Right atrium auricular region (tissue), 2 donors: ENCODE measurements at places on chromosomes 16 and 17.
A peak's percentile ranks its signal among the peaks of the same experiment; 100 is the strongest.

- no peak overlapping the region for H3K27ac ChIP-seq
- no peaks in the 10 kb centered on the region for H3K27me3 ChIP-seq
- peaks cover 27% of the 10 kb centered on the region for H3K36me3 ChIP-seq
- H3K4me1 ChIP-seq, result no peaks in the 10 kb centered on the region
- no peak for DNase-seq
- H3K4me3 ChIP-seq, result no peak overlapping the region
Measured at GRCh38 chr17:49832840-49833599, 14.8 kb downstream of the TAC4 start.

DNA sequence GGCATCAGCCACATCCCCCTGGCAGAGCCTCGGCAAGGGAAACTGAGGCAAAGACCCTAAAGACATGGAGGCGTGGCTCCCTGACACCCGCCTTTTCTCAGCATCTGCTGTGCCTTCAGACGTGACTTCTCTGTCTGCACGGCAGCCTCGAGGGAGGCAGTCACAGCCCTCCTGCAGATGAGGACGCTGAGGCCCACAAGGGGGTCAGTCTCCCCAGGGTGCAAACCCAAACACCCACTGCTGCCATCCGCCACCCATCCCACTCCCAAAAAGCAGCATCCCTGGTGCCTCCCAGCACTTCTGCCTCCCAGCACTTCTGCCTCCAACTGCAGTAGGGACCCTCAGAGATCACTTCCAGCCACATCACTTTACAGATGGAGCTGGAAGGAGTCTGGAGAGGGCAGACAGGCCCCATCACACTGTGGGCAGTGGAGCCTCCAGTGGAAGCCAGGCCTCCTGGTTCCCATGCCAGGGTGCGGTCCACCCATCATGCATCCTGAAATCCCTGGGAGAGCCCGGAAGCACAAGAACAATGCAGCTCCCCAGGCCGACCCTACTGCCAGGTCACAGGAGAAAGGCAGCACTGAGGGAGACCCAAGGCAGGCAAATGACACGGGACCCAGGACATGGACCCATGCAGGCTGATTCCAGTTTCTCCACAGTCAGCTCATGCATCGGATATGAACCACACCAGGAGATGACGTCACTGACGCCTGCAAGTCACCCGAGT, 23.8 kb downstream of the KDM8 start:
- H3K36me3 ChIP-seq, result peaks cover 5% of the 10 kb centered on the region
- no peak for DNase-seq
- no peak overlapping the region for H3K4me3 ChIP-seq
- no peaks in the 10 kb centered on the region for H3K4me1 ChIP-seq
- no peaks in the 10 kb centered on the region for H3K27me3 ChIP-seq
- no peak overlapping the region for H3K27ac ChIP-seq

DNA sequence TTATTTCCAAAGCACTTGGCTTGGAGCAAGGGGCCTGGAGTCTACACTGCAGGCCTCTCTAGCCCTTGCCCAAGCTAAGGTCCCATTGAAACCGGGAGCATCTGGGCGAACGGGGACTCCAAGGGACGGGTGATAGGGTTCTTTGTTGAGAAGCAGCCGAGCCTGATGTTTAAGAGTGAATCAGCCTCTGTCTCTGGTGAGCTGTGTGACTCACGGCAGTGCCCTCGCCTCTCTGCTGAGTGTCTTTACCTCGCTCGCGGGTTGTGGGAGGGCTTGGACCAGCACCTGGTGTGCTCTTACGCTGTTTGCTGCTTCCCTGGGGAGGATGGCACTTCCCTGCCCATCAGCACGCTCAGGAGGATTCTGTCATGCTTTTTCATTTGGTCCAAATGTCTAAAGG, 1.3 kb downstream of the HGS start:
- H3K36me3 ChIP-seq, result peaks cover 48% of the 10 kb centered on the region
- peak overlapping the region; percentile 75 for H3K27ac ChIP-seq
- no peaks in the 10 kb centered on the region for H3K27me3 ChIP-seq
- H3K4me1 ChIP-seq, result no peaks in the 10 kb centered on the region

DNA sequence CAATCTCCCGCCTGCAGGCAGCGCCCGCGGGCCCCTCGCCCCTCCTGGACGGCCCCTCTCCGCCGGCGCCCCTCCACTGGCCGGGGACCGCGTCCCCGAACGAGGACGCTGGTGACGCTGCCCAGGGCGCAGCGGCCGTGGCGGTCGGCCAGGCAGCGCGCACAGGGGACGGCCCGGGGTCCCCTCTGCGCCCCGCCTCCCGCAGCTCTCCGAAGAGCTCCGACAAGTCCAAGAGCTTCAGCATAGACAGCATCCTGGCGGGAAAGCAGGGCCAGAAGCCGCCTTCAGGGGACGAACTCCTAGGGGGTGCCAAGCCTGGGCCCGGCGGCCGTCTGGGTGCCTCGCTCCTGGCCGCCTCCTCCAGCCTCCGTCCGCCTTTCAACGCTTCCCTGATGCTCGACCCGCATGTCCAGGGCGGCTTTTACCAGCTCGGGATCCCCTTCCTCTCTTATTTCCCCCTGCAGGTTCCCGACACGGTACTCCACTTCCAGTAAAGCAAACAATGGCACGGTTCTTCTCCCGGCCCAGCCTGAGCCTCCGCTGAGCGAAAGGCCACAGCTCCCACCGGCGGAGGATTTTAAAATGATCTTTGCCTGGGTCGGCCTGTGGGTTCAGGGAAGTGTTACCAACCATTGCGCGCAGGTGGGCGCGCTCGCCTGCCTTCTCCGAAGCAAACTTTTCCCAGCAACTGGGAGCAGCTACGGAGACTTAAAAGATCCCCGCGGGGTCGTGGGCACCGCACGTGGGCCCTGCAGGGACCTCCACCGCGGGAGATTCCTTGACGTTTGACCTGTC, 1.1 kb downstream of the FOXL1 start:
- DNase-seq, result no peak
- peak overlapping the region; percentile 81 for H3K27ac ChIP-seq
- H3K27me3 ChIP-seq, result peaks cover 9% of the 10 kb centered on the region
- H3K36me3 ChIP-seq, result no peaks in the 10 kb centered on the region

DNA sequence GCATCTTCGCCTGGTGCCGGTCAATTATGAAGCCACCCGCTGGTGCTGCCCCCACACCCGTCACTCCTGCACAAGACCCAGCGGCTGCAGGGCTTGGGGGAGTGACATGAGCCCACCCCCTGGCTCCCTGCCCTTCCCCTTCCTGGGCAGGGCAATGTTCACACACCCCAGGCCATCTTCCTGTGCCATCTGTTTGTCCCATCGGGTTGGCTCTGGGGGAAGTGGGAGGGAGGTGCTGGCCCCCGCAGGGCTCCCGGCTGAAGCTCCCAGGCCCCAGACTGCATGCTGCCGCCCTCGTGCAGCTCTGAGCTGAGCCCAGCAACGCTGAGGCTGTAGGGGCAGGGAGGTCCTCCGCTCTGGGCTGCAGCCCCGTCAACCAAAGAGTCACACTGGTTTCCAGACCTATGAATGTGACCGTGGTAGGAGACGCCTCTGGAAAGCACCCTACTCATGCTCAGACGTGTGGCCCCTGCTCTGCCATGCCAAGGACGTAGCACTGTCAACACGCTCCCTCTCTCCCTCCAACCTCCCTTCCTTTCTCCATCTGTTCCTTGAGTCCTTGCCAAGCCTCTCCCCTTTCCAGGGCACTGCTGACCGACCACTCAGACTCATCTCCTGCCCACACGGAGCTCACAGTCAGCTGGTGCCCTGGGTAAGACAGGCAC, 140.4 kb downstream of the ENGASE start:
- H3K27ac ChIP-seq, result no peak overlapping the region
- no peaks in the 10 kb centered on the region for H3K36me3 ChIP-seq
- no peak for DNase-seq
- H3K4me1 ChIP-seq, result peaks cover 3% of the 10 kb centered on the region
- H3K27me3 ChIP-seq, result no peaks in the 10 kb centered on the region

GRCh38 chr17:19867329-19868078, at the start of gene ULK2:
Gene ULK2, minus strand, starts transcription at chr17:19867936. Its CDS starts 519 bp downstream, at chr17:19867417.
- H3K27ac ChIP-seq, result peak within 1 kb of the TSS; percentile 80
- H3K27me3 ChIP-seq, result no peaks in the 10 kb centered on the region
- peaks cover 13% of the 10 kb centered on the region for H3K4me1 ChIP-seq
- H3K4me3 ChIP-seq, result peak within 1 kb of the TSS; percentile 87
- H3K36me3 ChIP-seq, result no peaks in the 10 kb centered on the region
- DNase-seq, result peak; percentile 55

DNA sequence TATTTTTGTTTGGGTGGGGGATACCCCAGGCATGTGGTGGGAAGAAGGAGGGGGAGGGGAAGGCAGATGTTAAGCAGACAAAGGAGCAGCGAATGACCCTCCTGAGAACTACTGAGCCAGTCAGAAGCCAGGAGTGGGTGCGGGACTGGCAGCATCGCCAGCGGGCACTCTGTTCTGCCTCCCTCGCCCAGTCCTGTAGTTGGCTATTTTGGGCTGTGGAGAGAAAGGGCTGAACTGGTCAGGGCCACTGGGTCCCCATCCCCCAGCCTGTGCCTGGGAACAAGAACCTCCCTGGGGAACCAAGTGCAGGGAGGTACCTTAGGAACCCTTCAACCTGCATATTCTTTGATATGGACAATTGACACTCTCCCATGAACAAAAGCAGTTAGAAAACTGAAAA, 6.4 kb downstream of the LRRC3C start:
- peaks cover 23% of the 10 kb centered on the region for H3K4me1 ChIP-seq
- no peak overlapping the region for H3K4me3 ChIP-seq
- no peaks in the 10 kb centered on the region for H3K36me3 ChIP-seq
- H3K27me3 ChIP-seq, result no peaks in the 10 kb centered on the region

- H3K36me3 ChIP-seq, result no peaks in the 10 kb centered on the region
- no peaks in the 10 kb centered on the region for H3K27me3 ChIP-seq
Measured at GRCh38 chr17:42685831-42686230, 3.5 kb downstream of the CNTNAP1 start.

- peaks cover 16% of the 10 kb centered on the region for H3K4me1 ChIP-seq
- no peak overlapping the region for H3K4me3 ChIP-seq
- H3K27ac ChIP-seq, result no peak overlapping the region
Measured at GRCh38 chr17:45267436-45268055, 5.7 kb upstream of the SPATA32 start.

GRCh38 chr17:35679007-35679682, 52.3 kb upstream of the RASL10B start:
- H3K36me3 ChIP-seq, result peaks cover 38% of the 10 kb centered on the region
- DNase-seq, result no peak
- no peaks in the 10 kb centered on the region for H3K4me1 ChIP-seq
